RKO (cell line): ENCODE measurements at places on chromosomes 16 and 17.
A peak's percentile ranks its signal among the peaks of the same experiment; 100 is the strongest.

DNA sequence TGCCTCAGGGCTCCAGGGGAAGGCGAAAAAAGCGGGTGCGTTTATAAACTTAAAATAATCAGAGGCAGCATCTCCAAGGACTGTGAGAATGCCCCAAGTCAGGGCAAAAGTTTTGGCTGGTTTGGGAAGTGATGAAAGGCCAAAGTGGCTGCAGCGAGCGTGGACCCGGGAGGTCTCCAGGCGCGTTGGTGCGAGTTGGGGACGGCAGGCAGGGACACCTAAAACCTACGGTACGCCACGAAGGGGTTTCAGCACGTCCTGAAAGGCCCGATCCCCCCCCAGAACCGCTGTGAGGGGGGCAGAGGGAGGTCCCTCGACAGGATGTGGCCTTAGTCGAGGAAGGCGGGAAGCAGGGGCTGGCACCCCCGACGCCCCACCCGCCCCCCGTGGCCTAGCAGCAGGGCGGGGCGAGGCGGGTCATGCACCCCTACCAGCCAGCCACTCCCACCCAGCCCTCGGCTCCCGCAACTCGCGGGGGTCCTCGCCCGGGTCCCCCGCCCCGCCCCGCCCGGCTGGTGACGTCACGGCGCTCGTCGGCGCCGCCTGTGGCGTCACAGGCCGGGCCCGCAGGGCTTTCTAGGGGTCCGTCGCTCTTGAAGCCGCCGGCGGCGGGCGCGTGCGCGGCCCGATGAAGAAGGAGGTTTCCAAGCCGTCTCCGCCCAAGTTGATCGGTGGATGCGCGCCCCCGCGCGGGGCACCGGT, at the start of gene MYCBPAP:
MYCBPAP (plus strand) TSS at position 569 of the 702 bp plus-strand sequence. CDS start 236 bp downstream, outside the sequence.
- DNase-seq, result no peak

GRCh38 chr17:41548844-41549595, 20.9 kb upstream of the KRT19 start:
- DNase-seq, result peak; percentile 75

DNA sequence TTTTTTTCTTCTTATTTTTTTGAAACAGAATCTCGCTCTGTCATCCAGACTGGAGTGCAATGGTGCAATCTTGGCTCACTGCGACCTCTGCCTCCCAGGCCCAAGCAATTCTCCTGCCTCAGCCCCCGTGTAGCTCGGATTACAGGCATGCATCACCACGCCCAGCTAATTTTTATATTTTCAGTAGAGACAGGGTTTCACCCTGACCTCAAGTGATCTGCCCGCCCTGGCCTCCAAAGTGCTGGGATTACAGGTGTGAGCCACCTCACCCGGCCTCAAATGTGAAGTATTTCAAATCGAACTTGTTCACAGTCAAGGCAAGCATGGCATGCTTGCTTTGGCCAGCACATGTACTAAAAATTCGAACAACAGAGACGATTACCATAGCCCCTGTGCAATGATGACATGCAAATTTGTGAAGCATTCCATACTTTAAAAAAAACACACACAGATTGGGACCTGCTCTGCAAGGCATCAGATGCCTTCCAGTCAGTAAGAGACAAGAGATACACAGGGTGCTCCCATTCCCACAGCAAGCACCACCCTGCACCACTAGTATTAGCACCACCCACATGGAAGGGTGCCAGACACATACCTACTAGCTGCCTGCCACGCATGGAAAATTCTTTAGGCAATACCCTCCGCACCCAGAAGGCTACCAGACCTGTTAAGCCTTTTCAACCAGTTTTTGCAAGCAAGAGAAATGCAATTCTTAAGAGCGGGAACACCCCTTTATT, 47.2 kb downstream of the ANKRD11 start:
- no peak for DNase-seq

GRCh38 chr16:81374550-81374949, 59.8 kb downstream of the GAN start:
- DNase-seq, result no peak

DNA sequence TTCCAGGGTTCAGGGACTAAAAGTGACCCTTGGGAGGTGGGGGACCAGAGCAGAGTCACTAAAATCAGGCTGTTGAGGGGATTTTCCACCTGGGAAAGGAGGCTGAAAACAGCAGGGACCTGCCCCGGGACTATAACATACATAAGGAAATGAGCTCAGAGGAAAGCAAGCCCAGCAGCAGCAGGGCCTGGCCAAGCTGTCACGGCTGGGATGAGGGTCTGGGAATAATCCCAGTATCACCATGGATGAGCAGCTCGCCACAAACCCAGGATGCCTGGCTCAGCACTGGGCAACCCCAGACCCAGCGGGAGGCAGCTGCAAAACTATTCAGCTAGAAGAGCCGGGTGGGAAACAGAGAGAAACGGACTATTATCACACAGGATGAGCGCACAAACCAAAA, 72.4 kb downstream of the RPH3AL start:
- DNase-seq, result no peak

DNA sequence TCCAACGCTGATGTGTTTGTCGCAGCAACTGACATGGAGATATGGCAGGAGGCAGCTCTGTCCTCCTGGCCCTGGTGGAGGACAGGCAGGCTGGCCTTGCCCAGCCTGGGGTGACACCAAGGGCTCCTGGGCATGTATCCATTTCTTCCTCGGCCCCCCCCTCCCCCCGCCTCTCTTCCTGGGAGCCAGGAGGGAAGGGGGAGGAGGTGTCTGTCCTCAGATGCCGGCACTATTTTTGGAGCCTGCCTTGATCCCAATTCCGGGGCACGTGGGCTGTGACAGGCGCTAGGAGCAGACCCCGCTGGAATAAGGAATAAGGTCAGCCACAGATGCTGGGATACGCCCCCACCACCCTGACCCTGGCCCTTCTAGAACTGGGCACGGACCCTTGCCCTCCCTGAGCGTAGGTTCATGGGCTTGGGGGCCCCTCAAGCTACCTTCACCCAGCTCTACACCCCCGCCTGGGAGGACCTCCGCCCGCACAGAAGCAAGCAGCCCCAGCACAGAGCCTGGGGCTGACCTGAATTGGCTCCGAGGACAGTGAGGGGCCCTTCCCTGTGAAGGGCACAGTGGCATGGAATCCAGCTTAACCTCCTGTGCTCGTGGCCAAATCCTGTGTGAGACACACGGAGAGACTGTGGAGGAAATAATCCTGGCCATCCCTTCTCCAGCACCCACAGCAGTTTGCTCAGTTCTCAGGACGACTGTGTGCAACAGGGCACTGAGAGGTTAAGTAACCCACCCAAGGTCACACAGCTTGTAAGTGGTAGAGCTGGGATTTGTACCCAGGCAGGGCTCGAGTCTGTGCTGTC, 24.1 kb downstream of the SEC14L5 start:
- no peak for DNase-seq

- DNase-seq, result peak; percentile 44
These were observed 2.0 kb downstream of the FASN start for GRCh38 chr17:82095777-82096708.

DNA sequence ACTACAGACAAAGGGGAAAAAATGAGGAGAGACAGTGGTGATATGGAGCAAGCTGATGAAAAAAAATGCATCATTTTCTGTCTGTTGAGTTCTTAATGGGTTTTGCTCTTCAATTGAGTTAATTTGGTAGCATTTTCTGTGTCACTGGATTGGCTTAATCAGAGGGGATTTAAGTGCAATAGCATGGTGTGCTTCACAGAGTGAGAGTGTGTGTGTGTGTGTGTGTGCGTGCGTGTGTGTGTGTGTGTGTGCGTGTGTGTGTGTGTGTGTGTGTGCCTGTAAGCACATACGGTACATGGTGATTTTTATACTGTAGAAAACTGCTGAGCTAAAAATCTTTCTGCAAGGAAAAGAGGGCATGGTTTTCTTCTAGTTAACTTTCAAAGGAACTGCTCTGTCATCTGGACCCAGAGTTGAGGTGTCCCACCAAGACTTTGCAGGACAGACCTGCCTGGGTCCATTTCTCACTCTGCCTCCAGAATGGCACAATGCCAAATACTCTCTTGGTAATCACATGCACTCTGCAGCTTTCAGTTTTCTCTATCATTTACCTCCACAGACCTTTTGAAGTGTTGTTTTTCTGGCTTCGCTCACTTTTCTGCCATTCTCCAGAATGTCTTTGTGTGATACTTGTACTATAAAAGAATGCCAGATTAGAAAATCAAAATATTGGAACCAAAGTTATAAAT, 952.6 kb upstream of the SOX9 start:
- no peak for DNase-seq

DNA sequence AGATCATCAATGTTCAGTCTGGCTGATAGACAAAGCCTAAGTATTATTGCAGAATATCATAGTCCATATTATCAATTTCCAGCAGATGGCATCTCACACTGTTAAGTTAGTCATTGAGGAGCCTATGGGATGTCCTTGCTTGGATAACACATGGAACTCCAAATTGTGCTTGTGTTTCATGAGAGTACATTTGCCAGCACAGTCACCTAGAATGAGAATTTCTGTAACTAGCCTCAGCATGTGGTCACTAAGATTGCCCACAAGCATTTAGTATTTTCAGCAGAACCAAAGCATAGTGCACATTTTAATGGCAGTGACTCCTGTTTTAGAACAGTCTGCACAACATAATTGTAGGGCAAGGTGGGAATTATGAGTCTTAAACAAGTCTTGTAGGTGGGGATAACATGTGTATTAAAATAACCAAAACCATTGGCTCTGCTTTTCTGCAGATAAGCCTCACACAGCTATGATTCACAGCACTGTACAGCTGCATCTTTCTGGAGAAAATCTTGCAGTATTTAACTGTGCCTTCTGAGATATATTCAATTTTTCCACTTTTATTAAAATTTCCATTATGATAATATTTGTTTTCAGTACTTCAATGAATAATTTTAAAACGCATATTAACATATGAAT, 882.8 kb upstream of the SOX9 start:
- DNase-seq, result peak; percentile 16

DNA sequence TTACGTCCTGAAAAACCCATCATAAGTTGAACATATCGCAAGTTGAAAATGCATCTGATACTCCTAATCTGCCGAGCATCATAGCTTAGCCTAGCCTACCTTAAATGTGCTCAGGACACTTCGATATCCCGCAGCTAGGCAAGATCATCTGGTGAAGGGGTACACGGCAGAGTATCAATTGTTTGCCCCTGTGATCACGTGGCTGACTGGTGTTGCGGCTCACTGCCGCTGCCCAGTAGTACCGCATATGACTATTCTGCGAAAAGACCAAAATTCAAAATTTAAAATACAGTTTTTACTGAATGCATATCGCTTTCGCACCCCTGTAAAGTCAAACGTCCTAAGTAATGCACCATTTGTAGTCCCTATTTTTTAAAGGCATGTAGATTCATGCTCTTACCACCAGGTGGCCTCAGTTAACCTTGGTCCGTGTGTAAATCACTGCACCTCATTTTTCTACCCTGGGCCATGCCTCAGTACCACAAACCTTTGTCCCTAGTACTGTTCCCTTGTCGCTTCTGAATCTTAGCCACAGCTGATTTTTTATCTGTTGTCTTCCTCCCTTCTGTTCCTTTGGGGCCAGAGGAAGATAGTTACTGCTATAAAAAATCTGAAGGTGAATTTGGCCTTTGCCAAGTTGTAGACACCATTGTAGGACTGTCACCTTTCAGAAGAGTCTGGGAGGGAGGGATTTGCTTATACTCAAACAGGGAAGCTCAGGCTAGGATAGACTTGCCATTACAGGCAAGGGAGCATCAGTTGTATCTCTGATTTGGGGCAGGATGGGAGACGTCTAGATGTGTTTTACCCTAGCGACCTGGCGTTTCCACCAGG, 34.4 kb downstream of the WWP2 start:
- peak; percentile 71 for DNase-seq

GRCh38 chr17:58249270-58250133, 11.1 kb downstream of the LPO start:
- DNase-seq, result no peak

DNA sequence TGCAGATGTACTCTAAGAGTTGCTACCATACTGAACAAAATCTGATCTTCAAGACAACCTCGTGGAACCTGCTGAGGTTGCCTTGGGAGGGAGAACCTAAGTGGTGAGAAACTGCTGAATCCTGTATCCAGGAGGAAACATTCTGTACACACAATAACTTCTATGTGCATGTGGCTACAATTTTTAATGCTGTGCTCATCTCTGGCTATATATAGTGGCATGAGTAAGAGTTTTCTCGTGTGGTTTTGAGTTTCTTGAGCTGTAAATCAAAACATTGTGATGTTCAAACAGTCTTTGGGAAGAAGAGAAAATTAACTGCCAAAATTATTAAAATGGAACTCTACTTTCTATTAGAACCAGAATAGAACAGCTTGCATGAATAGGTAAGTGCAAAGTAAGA, 206.8 kb downstream of the CA10 start:
- DNase-seq, result no peak

GRCh38 chr17:31596382-31597323, 205.2 kb downstream of the RAB11FIP4 start:
- DNase-seq, result peak; percentile 96

- peak; percentile 51 for DNase-seq
These were observed 11.6 kb downstream of the FBXL19 start for GRCh38 chr16:30934827-30935557.

DNA sequence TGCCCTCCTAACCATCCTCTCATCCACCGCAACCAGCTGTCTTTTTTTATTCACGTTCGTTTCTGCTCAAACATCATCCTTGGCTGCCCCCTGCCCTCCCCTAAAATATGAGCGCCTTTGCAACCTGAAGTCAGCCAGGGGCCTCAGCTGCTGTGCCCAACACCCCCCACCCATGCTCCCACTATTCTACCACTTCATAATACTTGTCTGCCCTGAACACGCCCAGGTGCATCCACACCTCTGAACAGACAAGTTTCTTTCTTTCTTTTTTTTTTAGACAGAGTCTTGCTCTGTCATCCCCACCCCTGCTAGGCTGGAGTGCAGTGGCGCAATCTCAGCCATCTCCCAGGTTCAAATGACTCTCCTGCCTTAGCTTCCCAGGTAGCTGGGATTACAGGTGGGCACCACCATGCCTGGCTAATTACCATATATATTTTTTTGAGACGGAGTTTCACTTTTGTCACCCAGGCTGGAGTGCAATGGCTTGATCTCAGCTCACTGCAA, 26.9 kb downstream of the CEP295NL start:
- DNase-seq, result no peak

DNA sequence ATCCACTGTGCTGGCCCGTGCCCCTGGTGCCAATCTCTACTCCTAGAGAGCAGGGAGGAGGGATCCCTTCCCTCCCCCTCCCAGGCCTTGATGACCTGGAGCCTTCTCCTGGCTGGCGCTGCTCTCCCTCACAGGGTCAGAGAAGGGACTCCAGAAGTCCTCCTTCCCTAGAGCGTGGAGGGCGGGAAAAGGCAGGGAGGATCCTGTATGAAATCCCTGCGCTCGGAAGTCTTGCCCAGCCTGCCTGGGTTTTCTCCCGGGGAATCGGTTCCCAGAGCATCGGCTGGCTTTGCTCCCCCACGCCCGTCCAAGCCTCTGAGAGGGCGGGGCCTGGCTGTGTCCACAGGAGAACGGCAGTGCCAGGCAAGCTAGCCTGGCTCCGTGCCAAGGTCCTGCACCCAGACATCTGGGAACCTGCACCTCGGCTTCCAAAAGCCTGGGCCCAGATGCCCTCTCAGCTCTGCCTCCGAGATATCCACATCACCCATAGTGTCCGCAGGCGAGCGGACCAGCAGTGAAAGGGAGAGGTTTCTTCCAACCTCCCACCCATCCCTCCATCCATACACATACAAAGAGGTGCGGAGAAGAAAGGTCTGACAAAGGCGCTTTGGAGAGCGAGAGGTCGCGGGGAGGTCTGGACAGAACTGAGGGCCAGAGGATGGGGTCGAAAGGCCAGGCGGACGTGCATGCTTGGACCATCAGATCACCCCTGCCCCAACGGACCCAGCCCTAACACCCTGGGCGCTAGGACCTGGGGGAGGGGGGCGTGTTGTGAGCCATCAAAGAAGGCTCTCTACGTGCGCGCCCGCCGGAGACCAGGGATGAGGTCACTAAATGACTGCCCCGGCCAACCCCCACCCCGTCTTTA, 1.1 kb downstream of the MPP2 start:
- DNase-seq, result peak; percentile 67
